ENCODE measurements at places on chromosomes 3 and 15.
A peak's percentile ranks its signal among the peaks of the same experiment; 100 is the strongest.

DNA sequence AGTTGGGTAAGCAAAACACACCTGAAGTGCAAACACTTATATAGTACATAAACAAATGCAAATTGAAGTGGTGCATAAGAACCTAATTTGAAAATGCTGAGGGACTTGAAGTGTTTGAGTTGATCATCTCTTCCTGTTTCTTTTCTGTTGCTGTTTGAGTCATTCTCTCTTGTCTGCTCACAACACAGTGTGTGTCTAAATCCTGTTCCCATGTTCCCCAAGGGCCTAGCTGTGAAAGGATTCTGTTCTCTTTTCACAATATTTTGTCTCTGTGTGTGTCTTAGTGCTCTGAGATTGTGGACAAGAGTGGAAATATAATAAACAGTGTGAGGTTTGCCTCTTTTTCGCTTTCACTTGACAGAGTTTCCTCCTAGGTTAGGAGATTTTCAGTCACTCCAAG, 6.1 kb downstream of the CD96 start:
- DNase-seq = no peak

- no peak for DNase-seq
Observed at GRCh38 chr3:15578289-15578867, 23.0 kb downstream of the HACL1 start.

- no peak for DNase-seq
Observed at GRCh38 chr15:45291822-45292582, 40.0 kb downstream of the SLC28A2 start.

DNA sequence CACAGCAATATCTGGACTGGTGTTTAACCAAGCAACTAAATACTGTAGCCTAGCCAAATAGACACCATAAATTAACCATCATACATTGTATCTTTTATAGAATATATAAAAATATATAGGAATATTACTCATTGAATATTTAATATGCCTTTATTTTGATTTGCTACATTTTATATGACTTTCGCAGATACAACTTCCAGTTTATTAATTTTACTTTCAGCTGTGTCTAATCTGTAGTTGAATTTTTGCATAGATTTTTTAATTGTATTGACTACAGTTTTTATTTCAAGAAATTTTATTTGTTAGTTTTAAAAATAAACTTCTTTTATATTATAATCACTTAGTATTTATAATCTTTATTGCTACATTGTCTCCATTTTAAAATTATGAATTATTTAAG, 299.7 kb downstream of the LSAMP start:
- no peak for DNase-seq

DNA sequence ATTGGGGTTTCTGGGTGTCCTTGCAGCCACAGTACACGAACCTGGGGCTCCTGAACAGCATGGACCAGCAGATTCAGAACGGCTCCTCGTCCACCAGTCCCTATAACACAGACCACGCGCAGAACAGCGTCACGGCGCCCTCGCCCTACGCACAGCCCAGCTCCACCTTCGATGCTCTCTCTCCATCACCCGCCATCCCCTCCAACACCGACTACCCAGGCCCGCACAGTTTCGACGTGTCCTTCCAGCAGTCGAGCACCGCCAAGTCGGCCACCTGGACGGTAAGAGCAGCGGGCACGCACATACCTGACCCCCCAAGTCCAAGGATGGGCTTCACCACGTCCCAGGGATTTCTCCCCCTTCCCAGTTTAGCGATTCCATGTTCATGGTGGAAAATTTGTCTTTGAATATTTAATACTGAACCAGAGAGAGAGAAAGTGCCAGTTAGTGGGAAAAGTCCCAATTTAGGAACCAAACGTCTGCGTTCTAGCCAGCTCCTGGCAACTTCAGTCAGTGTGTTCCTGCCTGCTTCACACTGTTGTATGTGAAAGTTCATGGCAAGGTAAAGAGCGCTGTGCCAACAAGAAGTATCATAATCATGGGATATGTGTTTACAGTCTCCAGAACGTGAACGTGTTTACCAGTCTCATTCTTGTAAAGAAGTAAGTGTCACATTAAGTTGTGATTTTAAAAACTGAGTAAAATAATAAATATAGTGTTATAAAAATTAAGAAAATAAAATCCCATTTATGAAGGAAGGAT, 177.2 kb downstream of the TP63 start:
- no peak for DNase-seq

GRCh38 chr15:88646951-88647350, 8.1 kb downstream of the ISG20 start:
- no peak for DNase-seq

DNA sequence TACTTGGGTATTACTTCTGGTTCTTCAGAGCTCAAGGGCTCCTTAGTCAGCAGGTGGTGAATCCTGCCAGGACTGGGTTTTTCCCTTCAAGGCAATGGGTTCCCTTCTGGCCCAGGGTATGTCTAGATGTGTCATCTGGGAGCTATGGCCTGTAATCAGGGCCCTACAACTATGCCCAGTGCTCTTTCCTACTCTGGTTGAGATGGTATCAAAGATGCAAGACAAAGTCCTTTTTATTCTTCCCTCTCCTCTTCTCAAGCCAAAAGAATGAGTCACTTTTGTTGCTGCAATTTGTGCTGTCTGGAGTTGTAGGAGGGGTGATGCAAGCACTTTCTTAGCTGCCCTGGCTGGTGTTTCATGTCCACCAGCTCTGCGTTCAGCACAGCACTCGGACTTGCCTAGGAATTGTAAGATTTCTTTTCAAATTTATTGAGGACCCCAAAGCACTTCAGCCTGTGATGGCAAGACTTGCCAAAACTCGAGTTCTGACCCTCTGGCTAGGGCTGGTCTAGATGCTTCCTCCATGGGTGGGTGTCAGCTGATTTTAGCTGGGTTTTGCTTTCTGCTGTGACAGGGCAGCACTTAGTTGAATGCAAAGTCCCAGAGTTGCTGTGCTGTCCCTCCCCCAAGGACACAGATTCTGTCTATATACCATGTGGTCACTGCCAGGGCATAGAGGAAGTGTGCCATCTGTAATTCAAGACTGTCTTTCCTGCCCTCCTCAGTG, 129.2 kb upstream of the CBLB start:
- no peak for DNase-seq

GRCh38 chr3:145219355-145220235, 941.4 kb downstream of the PLOD2 start:
- DNase-seq = peak; percentile 39

- DNase-seq = no peak
Observed at GRCh38 chr15:63232405-63232804, 43.0 kb downstream of the RAB8B start.

DNA sequence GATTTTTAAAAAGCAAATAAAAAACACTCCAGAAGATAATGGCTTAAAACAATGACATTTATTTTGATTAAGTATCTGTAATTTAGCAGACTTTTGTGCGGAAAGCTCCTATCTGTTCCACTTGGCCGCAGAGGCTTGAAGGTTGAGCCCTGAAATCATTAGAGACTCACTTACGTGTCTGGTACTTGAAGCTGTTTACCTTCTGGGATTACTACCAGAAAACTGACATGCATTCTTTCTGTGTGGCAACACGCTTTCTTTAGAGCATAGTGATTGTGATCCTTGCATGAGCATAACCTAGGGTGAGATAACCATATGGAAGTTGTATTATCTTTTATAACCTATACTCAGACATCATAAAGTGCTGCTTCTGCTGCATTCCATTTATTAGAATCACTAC, 298.5 kb downstream of the SI start:
- peak; percentile 82 for DNase-seq

DNA sequence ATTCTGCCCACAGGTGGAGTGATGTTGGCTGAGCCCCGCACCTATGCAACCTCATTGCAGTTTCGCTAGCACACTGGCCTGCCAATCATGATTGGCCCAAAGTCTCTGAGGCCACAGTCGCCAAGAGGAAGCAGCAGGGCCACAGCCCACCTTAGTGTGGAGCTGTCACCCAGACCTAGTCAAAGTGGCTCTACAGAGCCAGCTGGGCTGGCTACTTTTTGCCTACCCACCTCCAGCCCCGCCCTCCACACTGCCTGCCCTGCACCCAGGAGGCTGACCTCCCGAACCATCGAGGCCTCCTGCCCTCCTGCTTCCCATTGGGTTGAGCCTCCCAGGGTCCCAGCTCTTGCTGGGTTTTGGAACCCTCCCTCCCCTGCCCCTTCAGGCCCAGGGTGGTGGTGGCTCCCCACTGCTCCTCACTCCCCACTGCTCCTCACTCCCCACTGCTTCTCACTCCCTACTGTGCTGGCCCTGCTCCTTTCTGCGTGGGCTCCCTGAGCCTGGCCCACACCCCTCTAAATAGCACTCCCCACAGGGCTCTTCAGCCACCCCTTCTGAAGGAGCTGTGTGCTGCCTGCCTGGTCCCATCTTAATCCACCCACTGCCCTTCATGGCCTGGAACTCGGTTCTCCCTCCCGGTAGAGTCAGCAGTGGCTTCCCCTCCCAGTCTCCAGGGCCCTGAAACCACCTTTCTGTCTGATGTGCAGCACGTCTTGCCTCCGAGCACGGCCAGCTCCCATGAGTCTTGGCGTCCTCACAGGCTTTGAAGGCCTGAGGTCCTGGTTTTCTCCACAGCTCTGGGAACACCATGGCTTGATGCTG, 89.3 kb downstream of the WNT7A start:
- no peak for DNase-seq

DNA sequence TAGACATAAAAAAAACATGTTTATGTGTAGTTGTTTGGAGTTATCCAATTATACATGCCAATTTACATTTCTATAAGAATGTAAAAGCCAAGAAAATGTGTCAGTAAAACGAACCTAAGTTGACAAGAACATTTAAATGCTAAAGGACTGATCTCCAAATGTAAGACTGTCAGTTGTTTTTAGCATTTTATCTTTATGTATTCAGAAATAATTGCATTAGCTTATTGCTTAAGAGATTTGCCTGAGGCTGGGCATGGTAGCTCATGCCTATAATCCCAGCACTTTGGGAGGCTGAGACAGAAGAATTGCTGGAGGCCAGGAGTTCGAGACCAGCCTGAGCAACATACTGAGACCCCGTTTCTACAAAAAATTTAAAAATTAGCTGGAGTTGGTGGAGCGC, 26.9 kb downstream of the PXK start:
- DNase-seq = no peak

- no peak for DNase-seq
Observed at GRCh38 chr3:177352424-177352823, 155.1 kb upstream of the TBL1XR1 start.

DNA sequence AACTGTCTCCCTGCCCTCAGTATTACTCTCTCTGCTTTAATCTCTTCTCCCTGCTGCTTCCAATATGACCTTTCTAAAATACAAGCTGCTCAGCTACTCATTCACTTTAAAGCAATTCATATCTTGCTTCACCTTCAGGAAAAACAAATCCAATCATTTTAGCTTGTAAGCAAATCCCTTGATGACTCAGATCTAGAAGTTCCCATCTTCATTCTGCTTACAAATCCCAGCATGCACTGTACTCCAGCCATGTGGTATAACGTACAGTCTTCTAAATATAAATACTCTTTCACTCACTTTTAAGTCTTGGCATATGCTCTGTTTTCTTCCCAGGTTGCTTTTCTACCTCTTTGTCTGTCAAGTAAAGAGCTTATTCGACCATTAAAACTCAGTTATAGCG, 1009.1 kb upstream of the SEMA6D start:
- DNase-seq = no peak

Measured in NCI-H524 treated with DMSO at 0.1 percent for 48 hours (cell line).